ENCODE measurements at places on chromosomes 12 and 14. TPM values are rescaled to one million over a fixed set of nuclear protein-coding genes. Genes with fewer than 3 reads are reported as not detected.

GRCh38 chr12:17511369-17511768 lies 578.6 kb downstream of the RERGL start:
- no peak for DNase-seq

DNA sequence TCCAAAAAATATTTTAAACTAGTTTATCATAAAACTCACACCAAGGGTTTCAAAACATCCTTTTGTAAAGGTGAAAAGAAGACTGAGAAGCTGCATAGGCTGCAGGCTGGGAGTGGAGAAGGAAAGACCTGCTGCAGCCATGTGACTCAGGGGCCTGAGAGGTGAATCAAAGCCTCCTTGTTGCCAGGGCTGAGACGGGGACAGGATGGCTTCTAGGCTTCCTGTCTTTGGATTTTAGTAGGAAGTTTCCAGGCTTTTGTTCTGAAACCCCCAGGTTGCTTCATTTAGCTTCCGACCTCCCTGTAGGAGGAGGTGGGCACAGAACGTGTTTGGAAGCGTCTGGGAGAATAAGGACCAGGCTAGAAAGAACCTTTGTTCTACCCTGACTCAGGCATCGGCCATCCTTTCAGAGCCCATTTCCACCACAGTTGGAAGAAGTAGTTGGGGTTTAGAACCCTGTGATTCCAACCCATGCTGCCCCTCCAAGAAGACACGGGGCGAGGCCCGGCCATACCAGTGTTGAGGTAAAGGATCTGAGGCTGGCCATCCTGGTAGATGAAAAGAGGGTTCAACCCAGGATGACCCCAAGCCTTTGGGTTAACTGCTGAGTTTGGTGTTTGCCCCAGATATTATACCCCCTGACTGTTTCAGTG lies 122.4 kb downstream of the SLC25A47 start:
- no peak for DNase-seq

GRCh38 chr12:62731055-62731820 lies 203.7 kb downstream of the PPM1H start:
- no peak for DNase-seq

GRCh38 chr14:90842726-90843125 lies 26.5 kb upstream of the TTC7B start:
- DNase-seq = no peak

GRCh38 chr14:64920465-64920864 lies 6.2 kb downstream of the CHURC1 start:
- no peak for DNase-seq

Gene TDRD9
- 1.00 TPM for total RNA-seq

DNA sequence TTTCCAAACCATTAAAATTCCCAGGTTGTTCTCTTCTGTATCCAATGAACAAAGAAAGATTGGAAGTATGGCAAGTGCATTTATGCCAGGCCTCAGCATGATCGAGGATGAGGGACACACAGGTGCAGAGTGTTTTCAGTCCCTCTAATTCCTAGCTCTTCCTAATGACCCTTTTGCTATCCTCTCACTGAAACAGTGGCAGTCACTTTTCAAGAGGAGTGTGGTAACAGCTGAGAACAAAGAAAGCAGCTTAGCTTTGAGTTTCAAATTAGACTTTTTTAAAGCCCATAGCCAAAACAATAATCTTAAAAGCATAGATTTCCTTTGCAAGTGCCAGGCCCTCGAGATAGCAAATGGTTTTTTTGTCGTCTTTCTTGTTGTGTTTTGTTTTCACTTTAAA lies 110.8 kb downstream of the KCNH5 start:
- no peak for DNase-seq

GRCh38 chr14:95207475-95208233 lies 50.3 kb upstream of the DICER1 start:
- no peak for DNase-seq

DNA sequence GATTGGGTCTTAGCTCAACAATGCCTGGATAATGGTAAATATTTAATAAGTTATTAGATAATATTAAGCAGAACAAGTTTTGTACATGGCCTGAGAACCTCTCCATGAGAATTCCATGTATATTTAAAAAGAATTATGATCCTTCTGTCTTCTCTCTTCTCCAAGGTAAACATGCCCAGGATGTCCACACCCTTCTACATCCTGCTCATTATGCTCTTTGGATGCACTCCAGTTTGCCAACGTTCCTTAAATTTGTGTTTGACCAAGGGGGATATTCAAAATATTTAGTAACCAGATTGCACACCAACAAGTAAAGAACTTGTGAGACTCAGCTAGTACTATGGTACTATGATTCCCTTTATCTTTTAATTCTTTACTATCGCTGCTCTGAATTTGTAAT lies 44.8 kb upstream of the ERGIC2 start:
- no peak for DNase-seq

- no peak for DNase-seq
Measured at GRCh38 chr12:40325349-40325960, 100.7 kb downstream of the LRRK2 start.

Gene TSPAN19
- total RNA-seq = not detected

Gene GPR33
- not detected for total RNA-seq

Gene KRT6C
- not detected for total RNA-seq

DNA sequence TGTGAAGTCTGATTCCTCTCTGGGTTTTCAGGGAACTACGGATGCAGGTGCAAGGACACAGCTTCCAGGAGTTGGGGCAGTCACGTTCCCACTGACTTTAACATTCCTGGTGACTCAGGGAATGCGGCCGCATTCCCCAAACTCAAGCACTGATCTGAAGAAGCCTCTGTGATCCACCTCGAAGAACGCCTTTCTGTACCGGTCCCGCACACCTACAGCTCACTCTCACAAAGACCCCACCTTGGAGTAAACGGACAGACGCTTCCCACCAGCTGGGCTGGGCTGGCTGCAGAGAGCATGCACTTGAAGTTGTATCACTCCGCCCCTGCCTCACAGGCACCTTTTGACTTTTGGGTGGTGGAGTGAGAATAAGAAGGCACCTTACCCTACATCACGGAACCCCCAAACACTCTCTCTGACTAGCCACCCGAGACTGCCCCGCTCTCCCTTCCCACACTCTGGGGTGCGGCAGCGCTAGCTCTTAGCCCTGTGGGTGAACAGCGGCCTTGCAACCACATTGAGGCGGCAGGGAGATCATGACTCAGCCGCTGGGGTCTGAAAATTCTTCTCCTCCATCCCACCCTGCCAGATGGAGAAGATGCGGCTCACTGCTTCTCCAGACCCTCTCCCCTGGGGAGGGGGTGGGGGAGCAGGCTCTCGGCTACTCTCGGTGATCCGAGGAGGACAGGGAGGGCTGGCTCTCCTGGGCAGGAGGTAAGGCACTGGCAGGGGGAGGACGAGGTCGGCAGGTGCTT lies 23.7 kb upstream of the HDAC7 start:
- DNase-seq = no peak

- no peak for DNase-seq
Measured at GRCh38 chr14:22872833-22873520, 1.4 kb downstream of the LRP10 start.

- no peak for DNase-seq
Measured at GRCh38 chr14:65279510-65279909, 133.0 kb upstream of the FUT8 start.

Gene TMEM30B
- 27.3 TPM for total RNA-seq

DNA sequence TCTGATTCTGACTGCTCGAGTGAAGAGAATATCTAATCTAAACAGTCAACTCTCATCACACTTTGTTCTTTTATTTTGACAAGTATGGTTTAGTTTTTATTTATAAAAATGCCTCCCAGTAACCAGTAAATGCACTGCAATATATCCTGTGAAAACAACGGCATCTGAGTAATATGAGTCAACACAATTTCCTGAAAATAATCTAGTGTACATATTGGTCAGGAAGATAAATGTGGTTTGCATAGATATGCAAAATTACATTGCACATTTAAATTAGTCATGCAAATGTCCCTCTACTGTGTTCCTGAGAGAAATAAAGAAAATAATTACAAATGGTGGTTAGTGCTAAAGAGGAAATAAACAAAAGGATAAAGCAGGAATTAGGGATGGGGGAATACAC lies 1190.7 kb upstream of the SEL1L start:
- DNase-seq = no peak

Gene WASHC4
- total RNA-seq = 57.5 TPM

- DNase-seq = no peak
Measured at GRCh38 chr14:92955381-92955780, 32.4 kb downstream of the CHGA start.

DNA sequence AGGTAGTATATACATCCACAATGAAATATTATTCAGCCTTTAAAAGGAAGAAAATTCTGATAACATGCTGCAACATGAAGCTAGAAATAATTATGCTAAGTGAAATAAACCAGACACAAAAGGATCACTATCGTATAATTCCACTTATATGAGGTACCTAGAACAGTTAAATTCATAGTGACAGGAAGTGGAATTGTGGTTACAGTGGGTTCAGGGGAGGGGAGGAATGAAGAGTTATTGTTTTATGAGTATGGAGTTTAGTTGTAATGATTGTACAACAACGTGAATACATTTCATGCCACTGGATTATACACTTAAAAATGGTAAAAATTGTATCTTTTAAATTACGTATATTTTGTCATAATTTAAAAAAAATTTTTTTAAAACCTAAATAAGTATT lies 21.0 kb downstream of the EEA1 start:
- no peak for DNase-seq
